ENCODE measurements at places on chromosomes 1 and 21.

DNA sequence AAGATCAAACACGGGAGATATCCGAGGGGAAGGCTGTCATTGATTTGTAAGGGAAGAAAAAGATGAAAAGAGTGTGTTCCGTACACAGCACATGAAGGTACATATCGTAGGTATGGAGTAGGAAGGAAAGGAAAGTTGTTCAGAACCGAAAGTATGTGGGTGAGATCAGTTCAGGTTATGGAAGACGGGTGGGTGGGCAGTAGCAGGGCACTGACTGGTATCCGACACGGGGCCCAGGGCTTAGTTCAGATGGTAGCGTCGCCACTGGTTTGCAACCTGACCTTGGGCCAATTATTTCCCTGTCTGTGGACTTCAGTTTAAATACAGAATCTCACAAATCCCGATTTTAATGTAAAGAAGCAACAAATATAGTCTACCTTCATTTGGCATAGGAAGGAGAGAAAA lies 27.8 kb upstream of the A3GALT2 start:
- no peak for DNase-seq

- no peak for DNase-seq
Observed at GRCh38 chr1:90502696-90503095, 214.4 kb downstream of the BARHL2 start.

GRCh38 chr1:59417406-59417805 lies 120.5 kb downstream of the FGGY start:
- no peak for DNase-seq

- DNase-seq = peak; percentile 78
Observed at GRCh38 chr1:84253891-84254290, 47.6 kb upstream of the SAMD13 start.
